ENCODE measurements at places on chromosomes 4 and X.

- DNase-seq = no peak
Measured at GRCh38 chr4:139956507-139957017, 197.4 kb downstream of the MAML3 start.

GRCh38 chr4:139773560-139774318 is 108.1 kb downstream of the MGST2 start:
- no peak for DNase-seq

DNA sequence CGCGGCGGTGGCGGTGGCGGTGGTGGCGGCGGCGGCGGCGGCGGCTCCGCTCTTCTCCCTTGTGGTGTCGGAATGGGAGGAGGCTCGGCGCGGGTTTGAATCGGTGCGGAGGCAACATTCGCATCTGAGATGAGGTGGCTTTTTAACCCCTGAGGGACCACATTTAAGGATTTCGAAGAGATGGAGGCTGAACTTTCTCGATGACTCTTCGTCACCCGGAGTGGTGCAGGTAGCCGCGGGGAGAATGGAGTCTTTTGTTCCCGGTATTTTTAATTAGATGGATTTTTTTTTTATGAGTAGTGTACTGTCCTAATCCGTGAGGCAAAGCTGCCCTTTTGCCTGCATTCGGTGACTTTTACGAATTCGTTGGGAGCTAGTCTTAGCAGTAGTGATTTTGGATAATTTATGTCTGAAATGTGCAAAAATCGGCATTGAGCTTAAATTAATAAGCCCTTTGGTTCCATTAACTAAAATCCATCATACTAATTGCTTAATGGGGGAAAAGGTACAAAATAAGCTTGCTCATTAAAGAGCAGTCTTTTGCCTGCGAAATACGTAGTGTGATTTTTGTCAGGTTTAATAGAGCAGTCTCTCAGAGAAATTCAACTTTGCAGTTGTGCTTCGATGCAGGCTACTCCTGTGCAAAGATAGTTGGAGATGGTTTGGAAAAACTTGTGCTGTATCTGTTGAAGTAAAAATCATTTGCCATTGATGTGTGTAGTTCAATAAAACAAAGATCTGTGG is 206.2 kb downstream of the TENM3 start:
- DNase-seq = no peak

- no peak for DNase-seq
Measured at GRCh38 chr4:118273642-118274041, 79.2 kb downstream of the PRSS12 start.

- no peak for DNase-seq
Measured at GRCh38 chr4:101222156-101222845, 125.0 kb downstream of the PPP3CA start.

DNA sequence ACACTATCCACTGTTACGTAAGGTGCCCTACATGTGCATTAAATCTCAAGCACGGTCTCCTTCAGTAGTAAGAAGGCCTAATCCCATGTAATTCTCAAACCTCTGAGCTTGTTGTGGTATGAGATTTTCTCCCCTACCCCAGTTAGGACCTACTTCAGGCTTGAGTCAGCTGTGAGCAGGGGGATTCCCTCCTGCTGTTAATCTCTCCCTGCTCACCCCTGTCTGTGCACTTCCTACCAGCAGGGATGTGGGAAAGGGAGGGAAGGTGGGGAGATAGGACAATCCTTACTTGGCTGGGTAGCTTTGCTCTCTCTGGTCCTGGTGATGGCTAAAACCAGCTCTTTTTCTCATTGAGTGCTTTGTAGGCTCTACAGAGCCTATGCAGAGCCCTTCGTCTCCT is 60.8 kb downstream of the PALLD start:
- no peak for DNase-seq

DNA sequence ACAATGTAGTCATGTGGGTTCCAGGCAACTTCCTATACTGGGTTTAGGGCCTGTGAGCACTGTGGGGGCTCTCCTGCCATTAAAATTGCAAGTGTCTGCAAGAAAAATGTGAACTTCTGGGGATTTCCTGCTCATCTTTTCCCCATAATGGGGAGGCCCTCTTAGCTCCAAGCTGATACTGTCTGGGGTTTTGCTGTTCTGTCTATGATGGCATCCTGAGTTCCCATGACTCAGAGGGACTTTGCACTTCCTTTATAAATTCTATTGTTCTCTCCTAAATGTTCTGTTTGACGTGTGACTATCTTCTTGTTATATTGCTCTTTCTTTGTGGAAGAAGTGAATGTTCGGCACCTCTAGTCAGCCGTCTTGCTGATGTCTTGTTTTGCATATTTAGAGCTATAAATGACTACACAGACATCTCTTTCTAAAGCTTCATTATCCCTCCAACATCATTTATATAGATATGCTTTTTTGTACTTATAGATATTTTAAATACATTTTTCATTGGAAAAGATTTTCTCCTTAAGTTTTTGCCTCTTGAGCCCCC is 465.8 kb downstream of the NAF1 start:
- no peak for DNase-seq

- DNase-seq = no peak
Measured at GRCh38 chr4:18572481-18572880, 550.9 kb upstream of the LCORL start.

- no peak for DNase-seq
Measured at GRCh38 chr4:147370881-147371280, 110.0 kb upstream of the EDNRA start.

DNA sequence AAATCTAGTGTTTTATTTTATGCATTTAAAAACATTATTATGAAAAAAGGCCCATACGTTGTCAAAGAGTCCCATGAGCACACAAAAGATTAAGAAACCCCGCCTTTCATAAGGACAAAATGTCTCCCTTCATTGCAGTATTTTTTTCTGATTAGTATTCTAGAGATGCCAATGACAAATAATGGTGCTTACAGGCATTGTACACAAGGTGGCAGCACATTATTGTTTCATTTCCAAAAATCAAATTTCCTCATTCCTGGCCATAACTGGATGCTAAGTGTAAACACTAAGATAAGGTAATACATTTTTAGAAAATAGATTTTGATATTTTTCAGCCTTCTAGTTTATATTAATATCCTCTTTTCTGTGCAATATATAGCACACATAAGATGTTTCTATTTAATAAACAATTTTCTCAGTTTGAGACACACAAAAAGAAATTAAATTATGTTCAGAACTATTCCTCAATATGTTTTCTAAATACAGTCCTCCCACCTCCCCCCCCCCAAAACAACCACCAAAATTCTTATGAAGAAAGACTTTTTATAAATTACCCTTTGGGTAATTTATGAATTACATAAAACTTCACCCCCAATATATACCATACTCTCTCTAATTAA is 47.7 kb downstream of the TIGD2 start:
- DNase-seq = no peak

- no peak for DNase-seq
Measured at GRCh38 chrX:13266641-13267345, 53.1 kb downstream of the ATXN3L start.

GRCh38 chr4:898869-899555 is 33.1 kb downstream of the GAK start:
- no peak for DNase-seq

DNA sequence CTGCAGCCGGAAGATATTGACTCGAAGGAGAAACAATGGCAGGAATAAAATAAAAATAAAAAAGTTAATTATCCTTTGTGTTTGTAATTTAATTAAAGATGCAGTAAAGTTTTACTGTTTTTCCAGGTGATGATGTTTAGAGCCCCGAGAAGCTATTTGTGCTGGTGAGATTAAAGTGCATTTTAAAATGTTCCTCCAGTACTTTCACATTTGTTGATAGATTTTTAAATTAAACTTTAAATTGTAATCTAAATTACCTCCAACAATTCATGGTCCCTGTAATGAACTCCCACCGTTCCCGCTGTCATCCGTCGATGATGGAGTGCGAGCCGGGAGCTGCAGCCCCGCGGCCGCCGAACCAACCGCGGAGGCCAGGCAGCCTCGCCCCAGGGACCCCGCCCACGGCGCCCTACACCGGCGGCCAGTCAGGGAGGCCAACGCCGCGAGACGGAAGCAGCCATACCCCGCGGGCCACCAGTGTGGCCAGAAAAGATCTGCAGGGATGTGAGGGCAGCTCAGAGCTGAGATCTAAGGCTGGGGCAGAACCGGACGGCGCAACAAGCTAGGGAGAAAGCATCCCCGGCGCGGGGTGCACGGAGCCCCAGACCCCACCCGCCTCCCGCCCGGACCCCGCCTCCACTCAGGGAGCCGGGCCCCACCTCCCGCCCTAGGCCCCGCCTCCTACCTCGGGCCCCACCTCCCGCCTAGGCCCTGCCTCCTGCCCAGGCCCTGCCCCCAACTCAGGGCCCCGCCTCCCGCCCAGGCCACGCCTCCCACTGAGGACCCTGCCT is 104.0 kb downstream of the FAM53A start:
- DNase-seq = peak; percentile 94

DNA sequence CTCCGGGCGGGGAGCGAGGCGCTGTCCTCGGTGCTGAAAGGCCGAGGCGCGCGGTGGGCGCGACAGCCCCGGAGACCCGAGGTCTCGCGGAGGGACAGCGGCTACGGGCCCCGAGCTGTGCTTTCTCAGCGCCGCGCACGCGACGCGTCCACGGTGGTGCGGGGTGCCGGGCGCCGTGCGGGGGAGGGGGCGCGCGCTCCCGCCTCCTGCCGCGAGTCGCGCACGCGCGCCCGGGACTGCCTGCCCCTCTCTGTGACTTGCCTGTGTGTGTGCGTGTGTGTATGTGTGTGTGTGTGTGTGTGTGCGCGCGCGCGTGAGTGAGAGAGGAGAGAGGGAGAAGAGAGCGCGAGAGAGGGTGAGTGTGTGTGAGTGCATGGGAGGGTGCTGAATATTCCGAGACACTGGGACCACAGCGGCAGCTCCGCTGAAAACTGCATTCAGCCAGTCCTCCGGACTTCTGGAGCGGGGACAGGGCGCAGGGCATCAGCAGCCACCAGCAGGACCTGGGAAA is at the start of gene GRIA2:
Gene GRIA2, plus strand, starts transcription at position 358 of the 511 bp plus-strand sequence. CDS start 315 bp downstream, outside the sequence.
- no peak for DNase-seq

DNA sequence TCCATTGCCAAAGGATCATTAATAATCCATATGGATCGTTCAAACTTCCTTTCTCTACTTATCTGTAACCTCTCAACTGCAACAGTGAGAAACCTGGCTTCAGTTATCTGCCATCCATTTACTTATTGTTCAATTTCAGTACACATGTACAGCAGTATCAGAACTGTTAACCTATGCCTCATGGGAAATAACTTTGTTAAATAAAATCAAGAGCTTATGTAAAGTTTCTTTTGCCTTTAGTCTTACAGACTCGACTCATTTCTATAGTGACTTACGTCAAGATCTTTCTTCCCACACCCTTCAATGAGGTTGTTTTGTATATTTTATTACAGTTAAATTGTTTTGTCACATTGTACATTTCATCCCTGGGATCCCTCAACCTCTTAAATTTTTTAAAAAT is 11.4 kb downstream of the UBQLN2 start:
- DNase-seq = no peak

DNA sequence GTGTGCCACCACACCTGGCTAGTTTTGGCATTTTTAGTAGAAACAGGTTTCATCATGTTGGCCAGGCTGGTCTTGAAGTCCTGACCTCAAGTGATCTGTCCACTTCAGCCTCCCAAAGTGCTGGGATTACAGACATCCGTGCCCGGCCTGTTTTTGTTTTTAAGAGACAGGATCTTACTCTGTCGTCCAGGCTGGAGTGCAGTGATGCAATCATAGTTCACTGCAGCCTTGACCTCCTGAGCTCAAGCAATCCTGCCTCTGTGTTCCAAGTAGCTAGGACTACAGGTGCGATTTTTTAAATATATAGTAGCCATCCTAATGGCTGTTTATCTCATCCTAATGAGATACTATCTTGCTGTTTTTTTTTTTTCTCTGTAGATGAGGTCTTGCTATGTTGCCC is 47.6 kb downstream of the RNF212 start:
- DNase-seq = no peak

- no peak for DNase-seq
Measured at GRCh38 chrX:36957425-36958328, 50.5 kb upstream of the FAM47C start.

- no peak for DNase-seq
Measured at GRCh38 chr4:139207873-139208403, 30.9 kb upstream of the ELF2 start.

GRCh38 chrX:95903490-95903889 is 781.2 kb upstream of the DIAPH2 start:
- no peak for DNase-seq

- DNase-seq = no peak
Measured at GRCh38 chr4:170497689-170498088, 407.9 kb upstream of the AADAT start.

- no peak for DNase-seq
Measured at GRCh38 chr4:73152893-73153292, 83.4 kb upstream of the COX18 start.

GRCh38 chr4:91285487-91285886 is 1018.3 kb upstream of the GRID2 start:
- no peak for DNase-seq

DNA sequence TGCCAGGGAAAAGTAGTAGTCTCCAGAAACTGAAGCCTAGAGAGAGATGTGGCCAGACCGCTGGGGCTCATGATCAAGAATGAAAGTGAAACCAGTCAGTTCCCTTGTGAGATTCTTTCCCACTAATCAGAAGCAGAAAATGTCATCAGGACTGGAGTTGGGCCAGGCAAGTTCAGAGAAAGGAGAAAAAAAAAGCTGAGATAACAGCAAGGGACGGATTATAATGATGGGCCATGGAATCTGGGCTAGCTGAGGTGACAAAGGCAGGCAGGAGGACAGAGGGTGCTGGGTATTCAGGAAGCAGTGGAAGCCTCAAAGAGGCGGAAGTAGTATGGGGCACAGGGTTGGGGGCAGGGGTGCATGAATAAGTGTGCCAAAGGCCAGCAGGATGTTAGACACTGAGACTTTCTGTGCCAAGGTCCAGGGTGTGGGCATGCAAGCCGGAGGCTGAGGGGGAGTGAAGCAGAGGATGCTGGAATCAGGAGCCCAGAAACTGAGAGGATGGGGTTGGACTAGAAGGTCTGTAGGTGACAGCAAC is 2.5 kb downstream of the CXorf38 start:
- DNase-seq = peak; percentile 34

- DNase-seq = no peak
Measured at GRCh38 chr4:113967687-113968086, 11.8 kb downstream of the ARSJ start.

DNA sequence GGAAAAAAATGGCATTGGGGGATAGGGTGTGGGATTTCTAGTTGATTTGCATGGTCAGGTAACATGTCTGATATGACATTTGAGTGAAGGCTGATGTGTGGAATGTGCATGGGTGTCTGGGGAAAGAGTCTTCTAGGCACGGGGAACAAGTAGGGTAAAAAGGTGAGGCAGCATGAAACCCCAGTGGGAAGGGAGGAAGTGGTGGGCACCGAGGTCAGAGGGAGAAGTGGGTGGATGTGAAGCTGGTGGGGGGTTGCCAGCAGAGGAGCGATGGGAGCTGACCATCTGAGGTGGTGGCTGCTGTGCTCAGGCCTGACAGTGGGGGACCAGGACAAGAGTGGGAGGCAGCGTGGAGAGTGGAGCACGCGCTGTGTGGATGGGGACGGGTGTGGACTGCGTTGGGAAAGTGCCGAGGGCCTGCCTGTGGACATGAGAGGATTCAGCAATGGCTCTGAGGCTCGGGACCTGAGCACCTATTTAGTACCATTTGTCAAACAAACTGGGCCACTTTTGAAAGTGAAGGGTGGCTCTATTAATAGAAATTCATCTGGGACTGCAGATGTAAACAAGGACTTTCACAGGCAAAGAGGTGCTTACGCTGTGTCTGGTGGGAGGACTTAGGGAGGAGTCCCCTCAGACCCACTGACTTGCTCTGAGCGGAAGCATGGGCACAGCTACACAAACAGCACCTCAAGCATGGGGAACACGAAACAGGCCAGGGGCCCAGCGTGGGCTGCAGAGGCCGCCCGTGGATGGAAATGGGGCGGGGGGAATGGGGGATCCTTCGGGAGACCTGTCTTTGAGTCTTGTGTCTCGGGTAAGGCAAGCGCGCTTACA is 16.7 kb upstream of the S100P start:
- DNase-seq = no peak

All from T-helper 9 cell (primary cell).